Epithelial cell of prostate (primary cell): ENCODE measurements at places on chromosomes 16 and 17.
A peak's percentile ranks its signal among the peaks of the same experiment; 100 is the strongest.

DNA sequence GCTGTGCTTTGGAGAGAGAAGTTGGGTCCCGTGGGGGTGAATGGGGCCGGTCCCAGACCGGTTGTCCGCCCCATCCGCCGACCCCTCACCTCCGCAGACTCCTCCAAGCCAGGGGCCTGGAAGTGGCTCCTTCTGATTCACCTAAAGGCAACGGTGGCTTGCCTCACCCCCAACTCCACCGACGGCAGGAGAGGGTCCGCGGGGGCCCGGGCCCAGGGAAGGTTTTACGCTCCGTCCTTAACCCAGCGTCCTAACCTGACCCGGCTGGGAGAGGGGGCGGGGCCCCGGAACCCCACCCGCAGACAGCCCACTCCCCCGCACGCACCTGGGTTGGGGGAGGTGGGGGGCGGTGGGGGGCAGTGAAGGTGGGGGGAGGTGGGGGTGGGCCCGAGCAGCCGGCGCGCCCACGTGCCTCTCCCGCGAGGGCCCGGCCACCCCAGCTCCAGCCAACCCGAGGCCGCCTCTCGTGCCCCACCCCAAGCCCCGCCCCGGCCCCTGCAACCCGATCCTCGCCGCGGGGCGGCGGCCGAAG is 12.7 kb upstream of the CD300A start:
- no peak for DNase-seq

GRCh38 chr16:72219282-72219681 is 47.3 kb upstream of the PMFBP1 start:
- no peak for DNase-seq

- no peak for DNase-seq
Observed at GRCh38 chr17:74040729-74041128, 162.7 kb upstream of the RPL38 start.

DNA sequence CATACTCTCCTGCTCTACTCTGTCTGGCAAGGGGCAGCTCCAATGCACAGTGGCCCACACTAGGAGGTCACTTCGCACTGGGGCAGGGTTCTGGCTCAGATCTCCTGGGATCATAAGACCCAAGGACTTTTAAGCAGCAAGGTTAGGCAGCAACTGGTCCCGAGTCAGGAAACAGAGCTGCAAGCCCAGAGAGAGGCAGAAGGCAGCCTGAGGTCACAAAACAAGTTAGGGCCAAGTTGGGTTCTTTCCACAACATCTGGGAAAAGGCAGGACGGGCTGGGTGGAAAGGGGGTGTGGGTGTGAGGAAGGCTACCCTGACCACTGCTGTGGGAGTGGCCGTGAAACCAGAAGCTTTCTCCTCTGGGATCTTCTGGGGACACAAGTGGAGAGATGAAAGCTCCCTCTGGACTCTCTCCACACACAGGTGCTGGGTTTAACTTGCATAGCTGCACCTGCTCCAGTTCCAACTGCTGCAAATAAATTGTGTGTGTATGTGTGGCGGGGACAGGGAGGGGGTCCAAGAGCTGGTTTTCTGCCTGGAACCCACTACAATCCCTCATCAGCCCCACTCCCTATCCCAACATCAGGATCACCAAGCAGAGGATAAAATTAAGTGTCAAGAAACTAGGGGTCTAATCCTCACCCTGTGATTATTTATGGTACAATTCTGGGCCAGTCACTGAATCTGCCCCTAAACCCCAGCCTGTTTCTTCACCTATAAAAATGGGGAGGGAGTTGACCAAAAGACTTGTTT is 8.0 kb upstream of the TSPOAP1 start:
- DNase-seq = no peak

DNA sequence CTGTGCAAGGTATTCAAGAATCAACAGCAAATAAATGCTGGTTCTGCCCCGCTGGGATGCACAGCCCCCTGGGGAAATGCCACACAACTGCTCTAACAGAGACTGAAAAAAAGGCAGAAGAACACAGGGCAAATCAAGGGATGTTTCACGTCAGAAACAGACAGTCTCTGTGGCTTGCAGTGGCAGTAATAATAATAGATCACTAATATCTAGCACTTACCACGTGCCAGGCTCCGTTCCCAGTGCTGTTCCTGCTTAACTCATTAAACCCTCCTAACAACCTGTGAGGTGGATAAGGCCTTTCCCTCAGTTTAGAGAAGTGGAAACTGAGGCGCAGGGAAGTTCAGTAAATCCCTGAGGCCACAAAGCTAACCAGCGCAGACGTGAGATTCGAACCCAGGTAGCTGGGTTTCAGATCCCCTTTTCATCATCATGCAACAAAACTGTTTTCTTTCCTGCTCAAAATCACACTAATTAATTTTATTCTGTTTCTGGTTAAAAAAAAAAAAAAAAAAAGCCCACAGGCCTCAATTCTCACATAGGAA is 36.7 kb downstream of the ARHGAP17 start:
- DNase-seq = no peak

DNA sequence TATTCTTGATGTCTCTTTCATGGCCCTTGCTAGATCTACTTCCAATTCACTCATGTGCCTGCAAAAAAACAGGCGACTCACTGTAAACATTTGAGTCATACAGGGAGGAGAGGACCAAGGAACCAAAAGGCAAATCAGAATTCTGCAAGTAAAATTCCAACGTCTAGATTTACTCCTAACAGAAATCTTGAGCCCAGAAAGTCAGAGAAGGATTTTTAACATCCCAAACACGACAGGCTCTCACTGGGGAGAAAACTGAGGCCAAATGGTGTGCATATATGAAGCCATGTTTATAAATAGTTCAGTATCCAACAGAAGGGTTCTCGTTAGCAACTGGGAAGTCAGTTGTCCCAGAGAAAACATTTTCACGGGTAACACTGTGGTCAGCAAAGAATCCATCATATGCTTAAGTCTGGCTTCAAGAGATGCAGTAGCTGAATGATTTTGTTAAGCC is 40.1 kb downstream of the LITAF start:
- no peak for DNase-seq

DNA sequence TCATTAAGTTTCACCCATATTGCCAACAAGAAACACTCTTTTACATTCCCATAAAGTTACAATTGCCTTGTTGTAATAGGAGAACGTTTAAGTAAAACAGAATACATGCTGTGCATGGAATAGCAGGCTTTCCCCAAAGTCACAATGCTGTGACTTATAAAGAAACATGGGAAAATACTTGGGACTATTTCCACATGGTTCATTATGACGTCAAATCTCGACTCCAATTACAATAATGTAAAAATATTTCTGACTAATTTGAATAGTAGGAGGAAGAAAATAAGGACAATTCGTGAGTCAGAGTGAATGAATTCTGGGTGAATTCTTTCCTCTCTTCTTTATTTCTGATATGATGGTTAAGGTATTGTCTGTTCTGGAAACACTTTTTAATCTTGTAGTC is 52.8 kb downstream of the CDH11 start:
- no peak for DNase-seq

DNA sequence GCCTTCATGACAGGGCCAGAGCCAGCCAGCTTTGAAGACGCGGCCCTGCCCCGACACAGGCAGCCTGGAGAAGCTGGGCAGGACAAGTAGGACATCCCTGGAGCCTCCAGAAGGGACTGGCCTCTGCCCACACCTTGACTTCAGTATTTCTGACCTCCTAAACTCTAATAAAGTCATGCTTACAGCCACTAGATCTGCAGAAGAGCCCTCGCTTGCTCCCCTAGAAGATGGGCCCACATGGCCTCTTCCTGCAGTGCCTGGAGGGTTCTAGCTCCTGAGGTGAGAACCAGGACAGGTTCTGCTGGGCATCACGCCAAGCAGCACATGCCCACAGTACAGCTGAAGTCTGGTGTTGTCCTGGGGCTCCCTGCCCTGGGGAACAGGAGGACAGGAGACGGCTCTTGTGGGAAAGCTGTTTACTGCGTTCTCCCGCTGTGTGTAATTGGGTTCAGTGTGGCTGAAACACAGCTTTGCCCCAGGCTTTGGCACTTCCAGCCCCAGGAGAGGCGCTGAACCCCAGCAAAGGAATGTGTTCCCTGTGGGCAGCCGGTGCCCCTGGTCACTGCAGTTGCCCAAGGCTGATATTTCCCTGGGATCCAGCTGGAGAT is 2.6 kb downstream of the APRT start:
- DNase-seq = no peak

DNA sequence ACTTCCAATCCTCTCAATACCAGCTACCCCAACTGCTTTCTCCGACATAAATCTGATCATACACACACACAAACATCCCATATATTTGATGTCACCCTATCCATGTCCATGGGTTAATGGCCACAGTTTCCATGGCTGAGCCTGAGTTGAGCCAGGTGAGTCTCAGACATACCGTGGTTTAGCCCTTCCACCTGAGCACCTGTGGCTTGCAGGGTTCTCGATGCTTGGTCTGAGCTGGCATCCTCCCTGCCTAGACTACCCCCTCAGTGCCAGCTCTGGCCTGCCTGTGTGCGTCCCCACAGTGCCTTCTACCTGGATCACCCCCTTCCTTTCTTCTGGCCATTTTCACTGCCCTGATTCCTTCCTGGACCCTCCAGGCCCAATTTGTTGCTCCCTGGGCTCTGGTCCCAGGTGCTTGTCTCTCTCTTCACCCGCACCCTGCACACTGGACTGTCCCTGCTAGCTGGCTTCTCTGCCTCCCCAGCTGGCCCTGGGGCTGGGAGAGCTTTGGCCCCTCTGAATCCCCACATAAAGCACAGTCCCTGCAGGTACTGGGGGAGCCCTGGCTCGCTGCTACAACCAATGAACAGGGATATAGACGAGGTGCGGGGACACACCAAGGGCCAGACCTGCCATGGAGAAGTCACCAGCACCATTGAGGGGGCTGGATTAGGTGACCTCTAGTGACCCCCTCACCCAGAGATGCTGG is 7.4 kb downstream of the ELMO3 start:
- no peak for DNase-seq

GRCh38 chr17:14334276-14334840 is 33.5 kb downstream of the HS3ST3B1 start:
- DNase-seq = no peak

DNA sequence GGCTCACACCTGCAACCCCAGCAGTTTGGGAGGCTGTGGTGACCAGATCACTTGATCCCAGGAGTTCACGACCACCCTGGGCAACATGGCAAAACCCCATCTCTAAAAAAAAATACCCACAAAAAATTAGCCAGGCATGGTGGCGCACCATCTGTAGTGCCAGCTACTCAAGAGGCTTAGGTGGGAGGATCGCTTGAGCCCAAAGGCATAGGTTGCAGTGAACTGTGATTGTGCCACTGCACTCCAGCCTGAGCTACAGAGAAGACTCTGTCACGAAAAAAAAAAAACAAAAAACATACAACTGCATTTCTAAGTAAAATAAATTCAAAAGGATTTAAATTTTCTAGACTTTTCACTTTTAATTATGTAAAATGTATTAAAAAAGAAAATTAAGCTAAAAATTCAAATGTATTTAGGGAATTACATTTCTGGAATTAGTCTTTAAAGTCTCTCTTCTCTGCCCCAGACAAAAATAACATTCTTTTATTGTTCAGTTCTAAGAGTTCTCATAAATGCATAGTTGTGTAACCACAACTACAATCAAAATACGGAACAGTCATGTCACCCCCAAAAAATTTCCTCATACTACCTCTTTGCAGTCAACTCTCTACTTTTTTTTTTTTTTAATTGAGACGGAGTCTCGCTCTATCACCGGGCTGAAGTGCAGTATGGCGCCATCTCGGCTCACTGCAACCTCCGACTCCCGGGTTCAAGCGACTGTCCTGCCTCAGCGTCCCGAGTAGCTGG is 14.1 kb downstream of the FAM222B start:
- DNase-seq = no peak

DNA sequence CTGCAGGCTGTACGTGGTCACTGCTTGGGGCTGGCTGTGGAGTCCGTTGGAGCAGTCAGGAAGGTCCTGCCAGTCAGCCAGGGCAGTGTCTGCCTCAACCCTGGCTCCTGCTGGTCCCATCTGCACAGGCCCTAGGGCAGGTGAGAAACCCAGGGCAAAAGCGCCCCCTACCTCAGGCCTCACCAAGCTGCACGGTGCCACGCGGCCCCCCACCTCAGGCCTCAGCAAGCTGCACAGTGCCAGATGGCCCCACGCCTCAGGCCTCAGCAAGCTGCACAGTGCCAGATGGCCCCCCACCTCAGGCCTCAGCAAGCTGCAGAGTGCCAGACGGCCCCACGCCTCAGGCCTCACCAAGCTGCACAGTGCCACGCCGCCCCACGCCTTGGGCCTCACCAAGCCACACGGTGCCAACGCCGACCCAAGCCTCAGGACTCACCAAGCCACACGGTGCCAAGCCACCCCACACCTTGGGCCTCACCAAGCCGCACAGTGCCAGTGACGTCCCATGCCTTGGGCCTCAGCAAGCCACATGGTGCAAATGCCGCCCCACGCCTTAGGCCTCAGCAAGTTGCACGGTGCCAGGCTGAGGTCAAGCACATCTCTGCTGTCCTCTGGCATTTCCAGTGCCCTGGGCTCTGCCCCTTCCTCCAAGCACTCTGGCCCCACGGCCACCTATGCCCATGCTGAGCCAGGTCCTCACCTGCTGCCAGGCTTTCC is 5.5 kb downstream of the TMEM204 start:
- no peak for DNase-seq

- no peak for DNase-seq
Observed at GRCh38 chr16:72214821-72215220, 42.9 kb upstream of the PMFBP1 start.

GRCh38 chr17:63805591-63805990 is 21.6 kb upstream of the PSMC5 start:
- no peak for DNase-seq

- DNase-seq = peak; percentile 82
Observed at GRCh38 chr16:85612191-85612800, 826 bp upstream of the GSE1 start.

DNA sequence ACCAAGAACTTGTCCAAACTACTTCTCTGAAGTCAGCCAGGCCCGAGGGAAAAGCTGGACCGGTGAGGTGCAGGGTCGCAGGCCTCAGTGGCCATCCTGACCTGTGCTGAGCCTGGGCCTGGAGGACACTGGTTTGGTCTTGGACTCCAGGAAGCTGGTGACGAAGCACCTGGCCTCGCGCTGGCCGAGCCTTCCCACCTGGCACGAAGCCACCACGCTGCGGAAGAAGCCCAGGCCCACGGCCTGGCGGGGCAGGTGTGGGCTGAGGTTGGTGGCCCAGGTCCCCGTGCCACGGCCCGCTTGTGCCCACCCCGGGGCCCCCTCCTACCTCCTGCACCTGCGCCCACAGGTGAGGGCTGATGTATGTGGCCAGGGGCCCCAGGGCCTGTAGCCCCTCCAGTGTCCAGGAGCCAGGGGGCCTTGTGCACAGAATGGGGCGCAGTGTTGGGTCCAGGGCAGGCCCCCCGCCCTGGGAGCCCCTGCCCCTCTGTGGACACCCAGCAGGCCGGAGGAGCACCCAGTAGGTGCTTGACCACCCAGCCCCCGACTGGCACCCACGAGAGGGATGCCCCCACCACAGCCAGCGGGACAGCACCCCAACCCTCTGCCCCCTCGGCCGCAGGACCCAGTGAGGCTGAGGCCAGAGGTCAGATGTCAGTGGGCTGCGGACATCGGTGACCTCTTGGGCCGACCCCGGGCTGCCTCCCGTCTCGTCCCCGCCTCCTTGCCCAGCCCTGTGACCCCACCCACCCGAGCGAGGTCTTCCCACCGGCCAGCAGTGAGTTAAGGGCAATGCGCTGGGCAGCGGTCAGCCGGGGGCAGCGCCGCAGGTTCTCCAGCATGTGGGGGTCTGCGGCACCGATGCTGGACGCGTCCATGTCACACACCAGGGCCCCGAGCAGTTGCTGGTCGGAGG is 13.8 kb downstream of the MSLN start:
- DNase-seq = no peak

GRCh38 chr16:70575376-70575775 is 51.8 kb downstream of the SF3B3 start:
- no peak for DNase-seq
